Stimulated activated CD4-positive, alpha-beta T cell treated with anti-CD3 and anti-CD28 coated beads, Interleukin-4, amount 100 ng/mL, for 4 hours (primary cell): ENCODE measurements at places on chromosomes 7 and 10.

GRCh38 chr7:127928852-127929251 lies 102.4 kb downstream of the LRRC4 start:
- no peak for DNase-seq

GRCh38 chr10:99330347-99330924 lies 1.3 kb downstream of the CNNM1 start:
- DNase-seq: no peak

GRCh38 chr10:99236627-99237309 lies 1.1 kb upstream of the HPSE2 start:
- DNase-seq: no peak

DNA sequence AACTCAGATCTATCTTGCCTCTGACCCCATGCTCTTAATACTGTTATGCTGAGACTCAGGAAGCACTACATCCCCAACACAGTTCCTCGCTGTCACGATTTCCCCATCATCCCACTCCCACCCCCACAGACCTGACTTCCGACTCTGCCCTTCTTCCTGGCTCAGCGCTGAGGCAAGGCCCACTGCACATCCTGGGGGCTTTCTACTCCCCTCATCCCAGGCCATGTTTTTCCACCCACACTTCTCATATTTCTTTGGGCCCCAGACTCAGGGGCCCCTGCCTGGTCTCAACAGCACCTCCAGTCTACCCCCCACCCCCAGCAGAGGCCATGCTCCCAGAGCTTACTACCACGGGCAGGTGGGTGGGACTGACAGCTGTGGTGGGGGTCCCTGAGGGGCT lies 7.7 kb upstream of the NDST2 start:
- DNase-seq: no peak

- no peak for DNase-seq
These were observed 124.4 kb downstream of the AMPH start for GRCh38 chr7:38506756-38507155.

DNA sequence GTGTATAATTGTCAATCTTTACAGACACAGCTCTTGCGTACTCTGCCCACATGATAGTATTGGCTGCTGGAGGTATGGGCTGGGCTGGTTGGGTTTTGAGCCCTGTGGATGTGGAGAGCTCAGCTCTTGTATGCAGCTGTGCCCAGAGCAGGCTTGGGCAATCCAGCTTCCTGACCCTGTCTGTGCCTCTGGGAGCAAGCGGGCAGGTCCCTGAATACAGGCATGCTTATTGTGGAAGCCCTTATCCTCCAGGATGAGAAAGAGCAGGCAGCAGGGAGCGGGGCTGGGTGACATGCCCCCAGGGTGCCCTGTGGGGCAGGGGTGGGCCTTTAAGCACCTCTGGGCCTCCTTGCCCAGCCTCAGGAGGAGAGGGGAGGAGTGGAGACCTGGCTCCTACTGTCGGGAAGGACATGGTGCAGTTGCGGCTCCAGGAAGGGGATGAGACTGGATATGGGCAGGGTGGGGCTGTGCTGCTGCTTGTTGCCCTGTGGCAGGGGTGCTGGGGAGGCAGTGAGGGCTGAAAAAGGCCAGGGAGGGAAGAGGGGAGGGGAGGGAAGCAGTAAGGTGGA lies 32.7 kb upstream of the SH2D4B start:
- DNase-seq: no peak

- DNase-seq: no peak
These were observed 8.5 kb downstream of the CACUL1 start for GRCh38 chr10:118746246-118746645.

DNA sequence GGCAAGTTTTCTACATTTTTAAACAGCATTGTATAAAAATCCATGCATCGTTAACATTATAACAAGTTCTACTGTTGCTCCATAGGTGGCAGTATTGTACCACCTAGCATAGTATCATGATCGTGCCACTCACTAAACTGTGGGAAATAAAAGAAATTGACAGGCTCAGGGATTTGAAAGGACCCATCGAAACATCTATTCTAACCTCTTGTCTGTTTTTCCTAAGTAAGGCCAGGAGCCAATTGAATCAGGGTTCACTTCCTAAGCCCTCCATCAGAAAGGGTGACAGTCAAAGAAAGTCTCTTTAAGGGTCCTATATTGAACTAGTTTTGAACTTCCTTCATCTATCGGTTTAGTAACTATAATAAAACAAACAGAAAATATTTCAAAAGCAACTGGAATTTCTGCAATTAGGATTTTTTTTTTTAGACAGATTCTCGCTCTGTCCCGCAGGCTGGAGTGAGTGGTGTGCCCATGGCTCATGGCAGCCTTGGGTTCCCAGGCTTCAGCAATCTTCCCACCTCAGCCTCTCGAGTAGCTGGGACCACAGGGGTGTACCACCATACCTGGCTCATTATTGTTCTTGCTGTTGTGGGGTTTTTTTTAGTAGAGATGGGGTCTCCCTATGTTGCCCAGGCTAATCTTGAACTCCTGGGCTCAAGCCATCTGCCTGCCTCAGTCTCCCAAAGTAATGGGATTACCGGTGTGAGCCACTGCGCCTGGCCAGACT lies 9.4 kb downstream of the HACD1 start:
- no peak for DNase-seq

DNA sequence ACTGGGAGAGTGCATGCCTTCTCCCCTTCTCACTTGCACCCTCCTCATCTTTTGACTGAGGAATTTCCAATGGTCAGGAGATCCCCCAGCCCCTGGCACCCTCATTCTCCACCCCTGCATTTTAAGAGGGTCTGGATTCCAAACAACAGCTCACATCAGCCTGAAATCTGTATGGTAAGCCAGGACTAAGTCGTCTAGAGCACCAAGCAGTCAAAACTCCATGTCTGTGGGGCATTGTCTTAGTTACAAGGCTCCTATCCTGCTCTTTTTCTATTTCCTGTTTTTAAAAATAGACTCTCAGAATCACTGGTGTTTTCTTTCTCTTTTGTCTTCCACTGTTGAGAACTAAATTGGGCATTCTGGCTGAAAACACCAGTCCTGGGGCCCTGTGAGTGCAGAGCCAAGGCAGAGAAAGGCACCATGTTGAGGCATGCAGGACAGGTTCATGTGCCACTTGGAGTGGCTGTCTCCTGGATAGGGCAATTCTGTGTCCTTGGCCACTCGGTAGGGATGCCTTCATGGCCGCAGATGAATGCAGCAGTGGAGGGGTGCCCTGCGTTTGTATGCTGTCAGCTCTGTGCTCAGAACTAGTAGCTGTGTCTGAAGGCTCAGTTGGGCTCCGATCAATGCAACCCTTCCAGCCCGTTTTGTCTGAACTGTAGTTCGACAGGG lies 216.6 kb upstream of the YAE1 start:
- DNase-seq: no peak

DNA sequence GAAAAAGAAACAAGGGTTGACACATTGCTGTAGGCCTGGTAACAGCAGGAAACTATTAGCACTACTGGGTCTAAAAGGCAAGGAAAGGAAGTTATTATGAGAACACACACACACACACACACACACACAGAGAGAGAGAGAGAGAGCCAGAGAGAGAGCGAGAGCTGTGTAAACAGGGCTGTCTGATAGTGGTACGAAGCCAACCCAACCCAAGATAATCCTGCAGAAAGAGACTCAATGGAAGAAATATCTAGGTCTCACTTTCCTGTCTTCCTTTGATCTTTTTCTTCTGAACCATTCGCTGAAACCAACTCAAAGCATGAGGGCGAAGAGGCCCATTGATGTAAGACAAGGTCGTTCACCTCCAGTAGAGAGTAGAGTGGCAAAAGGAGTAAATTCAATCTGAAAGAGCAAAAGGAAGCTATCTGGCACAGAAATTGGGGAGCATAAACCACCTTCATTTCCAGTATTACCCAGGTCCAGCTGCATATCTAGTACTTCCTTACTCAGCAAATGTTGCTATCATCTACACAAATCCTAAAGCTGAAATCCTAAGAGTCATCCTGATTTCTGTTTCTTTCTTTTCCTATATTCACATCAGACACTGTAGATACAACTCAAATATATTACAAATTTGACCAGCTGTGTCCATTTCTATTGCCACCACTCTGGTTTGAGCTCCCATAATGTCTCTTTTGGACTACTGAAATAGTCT lies 110.2 kb downstream of the TMEM26 start:
- DNase-seq: no peak

GRCh38 chr7:113120647-113121046 lies 2.3 kb upstream of the SMIM30 start:
- no peak for DNase-seq

DNA sequence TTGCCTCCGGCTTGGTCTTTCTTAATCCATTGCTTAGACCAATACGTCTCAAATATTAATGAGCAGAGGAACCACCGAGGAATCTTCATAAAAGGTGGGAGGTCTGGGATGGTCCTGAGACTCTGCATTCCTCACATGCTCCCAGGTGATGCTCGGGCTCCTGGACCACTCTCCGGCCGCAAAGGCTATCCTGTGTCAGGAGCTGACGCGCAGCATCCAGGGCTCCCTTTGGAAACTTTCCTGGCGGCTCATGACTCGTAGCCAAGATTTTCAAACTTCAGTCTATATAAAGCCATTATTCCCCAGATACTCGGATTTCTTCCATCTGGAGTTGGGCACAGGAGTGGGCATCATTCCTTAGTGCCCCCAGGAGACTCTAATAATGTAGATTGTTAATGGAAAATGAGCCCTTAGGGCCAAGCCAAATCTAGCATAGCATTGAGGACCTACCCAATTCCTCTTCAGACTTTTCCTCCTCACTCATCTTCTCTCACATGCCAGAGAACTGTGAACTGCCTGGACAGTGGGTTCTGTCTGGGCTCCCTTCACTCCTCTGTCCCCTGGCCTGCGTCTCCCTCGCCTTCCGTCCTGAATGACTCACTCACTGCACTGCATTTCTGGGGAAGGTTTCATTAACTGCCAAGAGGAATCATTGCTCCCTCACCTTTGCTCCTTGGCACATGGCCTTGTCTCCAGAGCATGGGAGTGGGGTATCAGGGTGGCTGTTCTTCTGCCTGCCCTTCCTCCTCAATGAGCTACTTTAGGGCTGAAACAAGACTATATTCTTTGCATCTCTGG lies 89.3 kb downstream of the MKI67 start:
- no peak for DNase-seq

DNA sequence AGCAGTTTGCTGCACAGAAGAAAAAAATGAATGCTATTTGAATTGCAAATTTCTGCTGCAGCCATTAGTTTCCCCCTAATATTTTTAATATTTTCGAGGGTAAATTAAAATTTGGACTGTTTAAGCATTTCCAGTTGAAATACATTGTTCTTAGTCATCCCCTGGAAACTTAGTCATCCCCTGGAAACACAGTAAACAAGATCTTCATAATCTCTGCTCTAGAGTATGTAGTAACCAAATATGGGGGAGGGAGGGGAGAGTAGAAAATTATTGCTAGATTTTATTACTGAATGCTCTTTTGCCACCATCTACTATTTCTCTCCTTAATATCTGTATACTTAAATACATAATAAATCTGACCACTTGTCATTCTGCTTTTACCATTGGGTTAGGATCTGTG lies 1053.3 kb downstream of the SORCS1 start:
- DNase-seq: no peak

GRCh38 chr10:60394446-60394845 lies 4.8 kb upstream of the ANK3 start:
- DNase-seq: no peak

DNA sequence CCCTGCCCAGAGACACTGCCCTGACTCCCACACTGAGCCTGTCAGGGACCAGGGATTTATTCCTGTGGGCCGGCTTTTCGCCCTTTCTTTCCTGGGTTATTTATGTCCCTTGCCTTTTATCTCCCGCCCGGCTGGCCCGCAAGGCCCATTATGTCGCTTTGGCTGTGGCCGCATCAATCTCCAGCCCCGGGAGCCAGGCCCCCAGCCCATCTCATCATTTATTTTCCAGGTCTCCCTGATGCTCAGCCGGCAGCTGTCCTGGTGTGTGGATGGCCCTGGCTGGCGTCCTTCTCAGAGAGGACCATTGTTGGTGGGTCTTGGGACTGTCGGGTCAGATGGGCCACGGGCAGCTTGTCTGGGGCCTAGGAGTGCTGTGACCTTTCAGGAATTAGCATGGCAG lies 82.3 kb downstream of the FAM241B start:
- DNase-seq: no peak

DNA sequence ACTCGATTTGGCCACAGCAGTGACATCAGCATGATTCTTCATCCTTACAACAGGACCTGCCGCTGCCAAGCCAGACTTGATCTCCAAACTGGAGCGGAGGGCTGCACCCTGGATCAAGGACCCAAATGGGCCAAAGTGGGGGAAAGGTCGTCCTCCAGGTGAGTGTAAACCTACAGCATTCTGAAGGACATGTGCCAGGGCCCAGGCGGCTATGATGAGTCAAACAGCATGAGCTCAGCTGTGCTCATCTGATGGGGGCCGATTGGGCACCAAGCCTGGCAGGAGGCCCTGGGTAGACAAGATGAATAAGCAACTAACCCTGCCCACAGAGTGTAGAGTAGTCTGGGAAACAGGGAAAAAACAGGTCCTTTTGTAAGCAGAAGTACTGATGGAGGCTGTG lies 14.4 kb upstream of the ATP6V0E2 start:
- no peak for DNase-seq

GRCh38 chr10:117345143-117345542 lies 30.1 kb downstream of the PDZD8 start:
- DNase-seq: no peak

DNA sequence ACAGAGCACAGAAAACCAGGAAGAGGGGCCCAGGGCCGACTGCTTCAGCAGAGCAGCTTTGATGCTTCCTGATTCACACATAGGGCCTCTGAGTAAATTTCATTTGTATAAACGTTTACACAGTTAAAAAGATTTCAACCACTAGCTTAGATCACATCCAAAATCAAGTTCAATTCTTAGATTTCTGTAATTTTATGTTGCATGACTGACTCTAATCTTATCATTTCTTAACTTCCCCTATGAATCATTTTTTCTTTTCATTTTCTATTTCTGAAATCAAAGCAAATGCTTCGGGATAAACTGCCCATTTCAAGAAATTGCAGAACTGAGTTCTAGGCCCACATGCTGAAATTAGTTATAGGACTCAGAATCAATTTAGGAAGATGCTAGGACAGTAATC lies 224.7 kb downstream of the INHBA start:
- DNase-seq: no peak

DNA sequence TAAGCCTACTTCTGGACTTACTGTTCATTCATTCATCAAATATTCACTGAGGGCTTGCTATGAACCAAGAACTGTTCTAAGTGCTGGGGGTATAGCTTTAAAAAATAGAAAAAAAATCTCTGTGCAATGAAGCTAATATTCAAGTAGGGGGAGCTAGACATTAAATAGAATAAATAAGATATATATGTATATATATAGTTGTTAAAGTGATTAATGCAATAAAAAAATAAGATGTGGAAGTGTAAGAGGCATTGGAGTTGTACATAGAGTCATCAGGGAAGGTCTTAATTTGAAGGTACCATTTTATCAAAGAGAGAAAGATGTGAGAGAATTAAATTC lies 181.2 kb upstream of the AGR3 start:
- DNase-seq: no peak

DNA sequence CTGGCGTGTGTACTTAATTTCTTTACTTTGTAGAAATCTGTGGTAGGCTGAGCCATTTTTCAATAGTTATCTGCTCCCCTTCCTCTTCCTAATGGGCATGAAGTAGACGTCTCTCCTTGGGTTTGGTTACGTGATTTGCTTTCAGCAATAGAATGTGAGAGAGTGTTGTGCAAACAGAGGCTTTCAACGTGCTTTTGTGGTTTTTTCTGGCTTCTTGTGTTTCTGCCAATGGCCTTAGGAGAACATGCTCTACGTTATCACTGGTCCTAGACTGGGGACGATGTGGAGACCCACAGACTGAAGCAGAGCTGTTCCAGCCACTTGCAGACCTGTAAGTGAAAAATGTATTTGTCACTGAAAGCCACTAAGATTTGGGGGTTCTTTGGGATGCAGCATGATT lies 107.2 kb upstream of the NPTX2 start:
- DNase-seq: no peak
